ENCODE measurements at places on chromosomes 7 and 10. TPM values are rescaled to one million over a fixed set of nuclear protein-coding genes. Genes with fewer than 3 reads are reported as not detected.

The KCNIP2 gene
- total RNA-seq = 4.9 TPM

The MBL2 gene
- total RNA-seq = not detected

The SPDYE16 gene
- total RNA-seq = not detected

The SH3PXD2A gene
- total RNA-seq = 24.5 TPM

GRCh38 chr10:22464966-22465629 lies 119.8 kb downstream of the SPAG6 start:
- DNase-seq = no peak

GRCh38 chr7:107854989-107855388 lies 36.0 kb upstream of the DLD start:
- no peak for DNase-seq

DNA sequence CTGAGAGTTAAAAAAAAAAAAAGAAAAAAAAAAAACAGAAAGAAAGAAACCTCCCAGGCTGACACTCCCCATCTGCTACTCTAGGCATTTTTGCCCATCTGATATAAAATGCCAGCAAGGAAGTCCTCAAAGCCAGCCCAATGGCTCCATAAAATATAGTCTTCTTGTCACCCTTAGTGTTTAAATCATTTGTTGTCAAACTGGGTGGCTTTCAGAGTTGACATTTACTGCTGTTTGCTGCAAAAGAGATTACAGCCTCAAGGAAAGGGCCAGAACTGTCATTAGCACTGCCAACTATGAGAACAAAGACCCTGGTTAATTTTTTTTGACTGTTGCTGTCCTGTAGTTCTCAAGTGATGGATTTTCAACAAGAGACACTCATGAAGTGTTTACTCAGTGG lies 86.5 kb downstream of the TRIL start:
- no peak for DNase-seq

DNA sequence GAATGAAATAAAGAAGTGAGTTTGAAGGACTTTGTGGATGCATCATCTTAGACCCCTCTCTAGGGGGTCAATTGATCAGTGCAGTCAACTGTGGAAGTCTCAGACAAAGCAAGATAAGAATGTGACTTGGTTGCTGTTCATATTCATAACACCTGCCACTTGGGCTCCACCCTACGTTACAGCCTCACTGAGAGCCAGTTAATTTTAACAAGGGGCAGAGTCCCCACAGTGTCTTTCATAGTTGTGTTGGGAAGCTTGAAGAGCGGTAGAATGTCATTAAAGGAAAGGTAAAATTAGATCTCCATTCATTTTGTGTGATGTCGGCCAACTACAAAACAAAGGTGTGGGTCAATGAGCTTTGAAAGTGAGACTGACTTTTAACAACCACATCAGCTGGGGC lies 442.1 kb upstream of the C7orf33 start:
- DNase-seq = no peak

DNA sequence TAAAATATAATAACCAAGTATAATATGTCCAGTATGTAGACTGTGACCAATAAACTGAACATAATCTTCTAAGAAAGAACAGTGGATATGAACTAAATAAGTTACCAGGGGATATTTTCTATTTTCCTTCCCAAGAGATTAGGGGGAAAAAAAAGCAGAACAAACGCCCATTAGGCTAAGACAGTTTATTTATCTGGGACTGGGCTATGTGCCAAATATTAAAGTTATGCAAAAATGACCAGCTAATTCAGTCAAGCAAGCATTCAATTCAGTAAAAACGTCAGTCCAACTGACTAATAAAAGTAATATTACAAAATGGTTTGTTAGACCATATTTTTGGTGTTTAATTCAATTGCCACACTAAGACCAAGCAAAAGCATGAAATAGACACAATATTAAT lies 122.2 kb downstream of the TSPAN12 start:
- no peak for DNase-seq

DNA sequence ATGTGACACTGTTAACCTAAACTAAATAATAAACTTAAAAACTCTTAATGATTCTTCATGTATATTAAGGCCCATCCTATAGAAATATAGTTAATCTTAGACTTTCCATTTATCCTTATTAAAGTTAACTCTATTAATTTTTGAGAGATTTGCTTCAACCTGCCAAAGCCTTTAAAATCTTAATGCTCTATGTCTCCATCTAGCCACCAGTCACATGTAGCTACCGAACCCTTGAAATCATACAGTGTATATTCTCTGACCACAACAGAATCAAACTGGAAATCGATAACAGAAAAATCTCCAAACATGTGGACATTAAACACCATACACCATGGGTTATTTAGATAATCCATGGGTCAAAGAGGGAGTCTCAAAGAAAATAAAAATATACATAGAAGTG lies 51.9 kb downstream of the ASZ1 start:
- DNase-seq = no peak

- peak; percentile 52 for DNase-seq
Observed at GRCh38 chr10:109912335-109913281, 10.7 kb downstream of the XPNPEP1 start.

DNA sequence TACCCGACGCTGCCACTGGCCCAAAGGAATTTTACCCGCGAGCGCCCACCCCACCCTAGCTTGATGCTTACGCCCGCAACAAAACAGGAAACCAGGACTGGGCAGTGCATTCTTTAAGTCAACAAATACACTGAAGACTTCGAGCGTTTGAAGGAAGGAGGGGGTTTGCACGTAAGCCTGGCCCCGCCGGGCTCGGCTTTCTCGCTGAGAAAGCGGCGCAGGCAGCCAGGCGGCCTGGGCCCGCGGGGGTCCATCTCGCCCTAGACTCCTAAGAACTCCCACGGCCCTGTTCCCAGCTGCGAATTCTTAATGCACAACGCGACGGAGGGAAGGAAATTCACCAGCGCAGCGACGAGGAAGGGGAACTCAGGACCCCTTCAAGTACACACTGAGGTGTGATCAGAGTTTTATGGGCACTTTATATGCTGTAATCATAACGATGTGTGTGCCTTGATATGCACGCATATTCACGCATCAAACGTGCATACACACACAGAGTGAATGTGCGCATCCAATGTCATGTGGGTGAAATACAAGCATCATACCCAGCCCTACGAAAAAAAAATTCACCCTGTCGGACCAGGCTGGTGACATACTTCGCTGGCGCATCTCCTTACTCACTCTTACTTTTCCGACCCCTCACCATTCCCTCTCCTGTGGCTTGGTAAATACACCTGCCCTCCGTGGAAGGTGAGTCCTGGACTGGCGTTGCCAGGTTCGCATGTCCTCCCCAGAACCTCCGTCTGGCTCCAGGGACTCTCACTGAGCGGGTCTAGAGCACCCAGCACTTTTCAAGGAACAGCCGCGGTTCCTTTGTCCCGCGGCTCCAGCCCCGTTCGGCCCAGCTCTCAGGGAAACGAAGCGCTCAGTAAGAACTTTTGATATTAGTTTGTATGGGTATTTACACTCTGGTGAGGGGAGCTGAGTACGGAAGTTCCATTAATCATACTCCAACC lies 5.7 kb upstream of the HOXA13 start:
- DNase-seq = no peak

GRCh38 chr10:117755659-117756014 lies 213.1 kb downstream of the EMX2 start:
- DNase-seq = no peak

DNA sequence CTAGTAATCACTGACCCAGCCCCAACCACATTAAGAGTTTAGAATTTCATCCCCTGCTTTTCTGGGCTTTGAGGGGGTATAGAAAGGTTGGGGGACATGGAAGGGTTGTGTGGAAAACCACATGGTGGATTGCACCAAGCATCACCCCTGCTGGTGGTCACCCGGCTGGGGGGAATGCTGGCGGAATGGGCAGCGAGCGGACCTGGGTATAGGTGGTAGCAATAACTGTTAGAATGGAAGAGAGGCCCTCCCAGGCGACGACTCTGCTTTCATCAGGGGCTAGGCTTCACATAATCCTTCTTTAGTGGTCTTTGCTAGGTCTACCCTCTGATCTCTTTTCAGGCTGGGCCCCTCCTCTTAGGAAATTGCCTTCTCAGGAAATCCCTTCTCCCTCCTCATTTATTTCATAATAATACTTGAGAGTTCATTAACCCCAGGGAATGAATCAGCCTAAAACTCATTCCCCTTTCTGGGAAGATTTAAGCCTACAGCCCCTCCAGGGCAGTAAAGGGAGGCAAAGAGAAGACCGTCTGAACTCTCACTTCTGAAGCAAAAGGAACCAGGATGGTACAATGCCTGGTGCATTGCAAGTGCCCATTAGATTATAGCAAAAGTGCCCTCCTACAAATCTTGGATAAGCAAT lies 90.7 kb upstream of the LEP start:
- no peak for DNase-seq

GRCh38 chr10:104300002-104300735 lies 31.2 kb downstream of the GSTO2 start:
- DNase-seq = no peak

GRCh38 chr10:90354914-90355313 lies 502.9 kb downstream of the HTR7 start:
- DNase-seq = no peak
